ENCODE measurements at places on chromosomes 3 and 15.
A peak's percentile ranks its signal among the peaks of the same experiment; 100 is the strongest.

DNA sequence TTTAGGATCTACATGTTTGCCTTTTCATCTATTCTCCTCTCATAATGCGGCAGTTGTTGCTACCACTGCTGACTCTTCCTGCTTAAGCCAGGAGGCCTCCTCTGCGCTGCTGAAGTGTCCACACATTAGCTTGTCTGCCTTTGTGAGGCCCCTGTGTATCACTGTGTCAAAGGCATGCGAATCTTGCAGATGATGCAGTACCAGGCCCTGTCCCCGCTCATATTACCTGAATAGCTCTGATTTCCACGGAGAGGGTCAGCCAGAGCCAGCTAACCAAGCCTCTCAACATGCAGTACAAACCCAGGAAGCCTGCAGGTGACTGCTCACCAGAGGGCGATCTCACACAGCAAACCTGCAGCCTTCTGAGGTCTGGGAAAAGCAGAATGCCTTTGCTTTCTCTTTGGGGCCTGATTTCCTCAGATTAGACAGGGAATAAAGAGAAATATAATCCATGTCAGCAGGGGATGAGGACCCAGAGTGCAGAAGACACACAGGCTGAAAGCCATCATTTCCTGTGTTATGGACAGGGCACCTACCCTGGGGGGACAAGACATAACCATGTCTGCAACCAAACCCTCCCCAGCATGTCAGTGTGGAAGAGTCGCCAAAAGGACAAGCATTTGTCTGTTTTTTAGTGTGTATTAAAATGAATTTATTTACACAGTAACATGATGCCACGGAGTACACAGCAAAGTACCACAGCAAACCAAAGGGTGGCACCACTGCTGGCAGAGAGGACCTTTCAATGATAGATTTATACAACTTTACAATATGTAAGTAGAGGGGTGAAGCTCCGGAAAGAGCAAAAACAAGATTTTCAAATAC is 36.8 kb upstream of the TSPAN3 start:
- DNase-seq: peak; percentile 21

GRCh38 chr3:25661694-25662437 is 2.8 kb downstream of the TOP2B start:
- no peak for DNase-seq

DNA sequence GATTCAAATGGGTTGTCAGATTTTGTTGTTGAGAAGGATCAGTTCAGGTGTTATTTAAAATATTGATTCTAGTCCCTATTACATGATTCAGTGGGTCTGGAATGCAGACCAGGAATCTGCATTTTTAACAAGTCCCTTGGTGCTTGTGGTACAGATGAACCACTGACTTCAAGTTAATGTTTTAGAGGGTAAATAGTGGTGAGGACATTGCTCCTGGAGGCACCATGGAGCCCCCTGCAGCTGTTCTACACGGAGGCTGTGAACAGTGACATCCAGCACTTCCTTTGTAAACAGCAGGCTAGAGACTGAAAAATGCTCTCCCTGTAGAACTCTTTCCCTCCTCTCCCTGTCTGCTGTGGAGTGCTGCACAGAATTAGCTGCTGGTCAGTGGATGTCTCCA is 4.8 kb upstream of the FSIP1 start:
- no peak for DNase-seq

GRCh38 chr3:191792580-191792979 is 331.6 kb downstream of the PYDC2 start:
- DNase-seq: no peak

GRCh38 chr3:138092023-138092422 is 23.4 kb downstream of the DZIP1L start:
- DNase-seq: no peak

DNA sequence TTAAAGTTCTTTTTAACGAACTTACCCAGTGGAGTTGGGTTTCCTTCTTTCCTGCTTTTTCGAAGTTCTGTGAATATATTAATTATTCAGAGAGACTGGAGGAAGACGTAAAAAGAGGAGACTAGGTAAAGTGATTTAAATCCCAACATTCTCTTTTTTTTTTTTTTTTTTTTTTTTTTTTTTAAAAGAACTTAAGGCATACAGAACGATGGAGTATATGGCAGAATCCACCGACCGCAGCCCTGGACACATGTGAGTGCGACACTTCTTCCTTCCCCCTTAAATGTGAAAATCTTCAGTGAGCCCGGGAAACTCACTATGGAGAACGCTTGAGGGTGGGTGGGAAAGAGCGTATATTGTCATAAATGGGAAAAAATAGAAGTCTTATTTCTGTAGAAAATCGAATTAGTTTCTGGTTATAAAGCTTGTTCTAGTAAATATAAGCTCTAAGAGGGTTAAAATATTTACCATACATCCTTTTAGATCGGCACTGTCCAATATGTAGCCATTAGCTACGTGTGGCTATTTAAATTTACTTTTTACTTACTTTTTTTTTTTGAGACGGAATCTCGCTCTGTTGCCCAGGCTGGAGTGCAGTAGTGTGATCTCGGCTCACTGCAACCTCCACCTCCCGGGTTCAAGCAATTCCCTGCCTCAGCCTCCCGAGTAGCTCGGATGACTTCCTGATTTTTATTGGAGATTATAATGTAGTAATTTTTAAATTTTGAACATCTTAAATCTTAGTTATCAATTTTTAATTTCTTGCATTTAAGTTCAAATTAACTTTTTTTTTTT is 892 bp downstream of the NMD3 start:
- DNase-seq: no peak

- no peak for DNase-seq
Measured at GRCh38 chr3:134326760-134327593, 47.3 kb downstream of the AMOTL2 start.

DNA sequence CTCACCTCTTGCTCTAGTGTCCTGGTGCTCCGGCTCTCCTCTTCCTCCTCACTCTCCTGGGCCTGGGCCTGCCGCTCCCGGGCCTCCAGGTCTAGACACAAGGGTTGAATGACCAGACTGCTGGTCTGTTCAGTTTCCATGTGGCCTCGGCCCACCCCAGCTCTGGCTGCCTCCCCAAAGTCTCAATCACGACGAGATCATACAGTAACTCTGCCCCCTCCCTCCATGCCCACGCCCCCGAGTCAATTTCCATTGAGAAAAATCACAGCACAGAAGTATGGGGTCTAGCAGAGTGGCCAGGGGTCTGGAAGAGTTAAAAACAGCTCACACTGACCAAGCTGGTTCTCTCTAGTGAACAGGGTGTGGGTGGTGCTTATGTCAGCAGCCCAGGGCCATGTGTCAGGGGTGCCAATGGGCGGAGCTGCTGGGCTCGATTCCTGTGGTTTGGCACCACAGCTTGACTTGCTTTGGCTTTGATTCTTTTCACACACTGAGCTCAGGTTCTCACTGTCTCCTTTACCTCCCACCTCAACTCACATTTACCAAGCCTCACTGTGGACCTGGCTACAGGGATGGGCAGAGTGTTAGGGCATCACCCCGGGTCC is 6.9 kb downstream of the C15orf62 start:
- peak; percentile 27 for DNase-seq

GRCh38 chr3:183210862-183211341 is 42.2 kb upstream of the B3GNT5 start:
- DNase-seq: peak; percentile 39

DNA sequence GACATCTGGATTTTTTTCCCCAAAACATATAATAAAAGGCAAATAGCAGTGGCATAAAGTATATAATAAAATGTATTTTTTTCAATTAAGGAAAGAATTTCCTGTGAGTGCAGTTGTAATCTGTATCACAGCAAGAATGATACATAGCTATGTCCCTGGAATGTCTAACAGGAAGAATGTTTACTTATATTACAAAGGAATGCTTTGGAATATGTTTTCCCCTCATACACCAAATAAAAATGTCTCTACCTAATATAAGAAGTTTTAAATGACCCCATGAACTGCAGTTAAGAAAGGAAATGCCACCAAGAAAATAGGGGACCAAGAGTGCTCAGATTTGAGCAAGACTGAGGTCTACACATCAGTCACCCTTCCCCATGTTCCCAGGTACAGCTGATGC is 38.0 kb upstream of the ATP11B start:
- DNase-seq: no peak

DNA sequence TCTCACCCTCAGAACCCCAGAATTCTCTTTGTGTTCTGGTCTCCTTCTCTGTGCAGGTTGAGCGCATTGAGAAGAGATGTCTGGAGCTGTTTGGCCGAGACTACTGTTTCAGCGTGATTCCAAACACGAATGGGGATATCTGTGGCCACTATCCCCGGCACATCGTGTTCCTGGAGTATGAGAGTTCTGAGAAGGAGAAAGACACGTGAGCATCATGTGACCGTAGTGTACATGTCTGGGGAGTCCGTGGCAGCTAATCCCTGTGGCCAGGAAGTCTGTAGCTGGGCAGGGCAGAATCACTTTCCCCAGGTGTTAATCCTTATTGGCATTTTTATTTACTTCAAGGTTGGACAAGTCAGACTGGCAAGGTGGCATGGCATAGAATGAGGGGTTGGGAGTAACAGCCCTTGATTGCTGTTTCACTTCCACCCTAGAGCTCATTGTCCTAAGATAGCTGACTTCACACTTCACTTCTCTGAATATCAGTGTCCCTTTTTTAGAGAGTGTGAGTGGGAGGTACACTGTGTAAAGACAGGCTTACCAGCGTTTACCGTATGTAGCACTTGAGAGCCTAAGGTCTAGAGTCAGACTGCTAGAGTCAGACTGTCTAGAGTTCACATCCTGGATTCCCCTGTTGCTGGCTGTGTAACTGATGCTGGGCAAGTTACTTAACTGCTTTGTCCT is 4.4 kb downstream of the MTMR14 start:
- DNase-seq: no peak

DNA sequence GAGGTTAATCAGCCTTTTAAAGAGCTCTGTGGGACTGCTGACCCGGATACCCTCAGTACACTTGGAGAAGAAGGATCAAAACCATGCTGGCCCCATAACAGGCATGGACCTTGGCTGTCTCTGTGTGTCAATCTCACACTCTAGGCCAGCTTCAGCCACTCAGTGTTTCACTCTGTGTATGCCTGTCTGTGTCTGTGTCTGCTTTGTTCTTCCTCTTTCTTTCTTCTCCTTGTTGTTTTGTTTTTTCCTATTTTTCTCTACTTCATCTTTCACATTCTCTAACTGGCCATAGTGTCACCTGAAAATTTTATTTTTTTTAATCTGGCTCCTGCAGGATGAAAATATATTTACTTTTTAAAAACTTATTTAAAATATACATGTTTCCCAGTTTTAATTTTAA is 51.1 kb downstream of the SERP1 start:
- DNase-seq: no peak

DNA sequence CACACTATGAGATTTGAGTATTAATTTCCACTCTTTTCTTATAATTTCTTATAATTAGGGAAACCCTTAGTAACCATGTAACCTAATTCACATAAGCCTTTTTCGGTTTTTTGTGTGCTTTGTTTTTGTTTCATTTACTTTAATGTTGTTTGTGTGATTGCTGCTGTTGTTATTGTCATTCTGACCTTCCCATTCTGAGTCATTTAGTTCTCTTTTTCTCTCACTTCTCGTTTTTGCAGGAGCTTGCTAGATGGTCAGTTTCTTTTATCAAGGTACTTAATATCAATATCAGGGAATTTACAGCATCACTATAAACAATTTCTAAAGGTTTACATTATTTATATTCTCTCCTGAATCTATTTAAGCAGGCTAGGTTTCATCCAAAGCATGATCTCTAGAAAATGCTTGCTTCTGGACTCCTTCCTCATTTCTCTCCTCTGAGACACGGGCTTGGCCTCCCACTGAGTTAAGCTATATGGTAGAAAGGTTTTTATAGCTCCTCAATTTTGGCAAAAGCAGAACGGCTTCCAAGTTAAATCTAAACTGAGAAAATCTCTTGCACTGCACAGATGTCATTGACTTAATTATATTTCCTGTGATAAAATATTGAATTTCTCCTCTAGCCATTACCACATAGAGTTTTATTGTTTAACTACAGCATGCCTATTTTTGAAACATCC is 534.2 kb downstream of the NSUN3 start:
- no peak for DNase-seq

DNA sequence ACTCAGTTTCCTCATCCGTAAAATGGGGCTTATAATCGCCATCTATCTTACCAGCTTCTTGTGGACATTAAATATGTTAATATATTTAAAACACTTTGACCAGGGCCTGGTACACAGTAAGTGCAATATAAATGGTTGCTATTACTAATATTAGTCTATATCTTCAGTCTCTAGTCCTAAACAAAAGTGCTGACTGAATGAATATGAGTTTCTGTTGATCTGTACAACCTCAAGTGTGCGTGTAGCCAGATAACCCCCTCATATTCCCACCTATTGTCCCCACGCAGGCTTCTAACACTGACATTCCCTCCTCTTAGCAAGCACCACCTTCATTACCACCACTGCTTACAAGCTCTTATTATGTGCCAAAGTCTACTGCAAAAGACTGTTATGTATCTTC is 27.6 kb upstream of the LMCD1 start:
- DNase-seq: no peak

DNA sequence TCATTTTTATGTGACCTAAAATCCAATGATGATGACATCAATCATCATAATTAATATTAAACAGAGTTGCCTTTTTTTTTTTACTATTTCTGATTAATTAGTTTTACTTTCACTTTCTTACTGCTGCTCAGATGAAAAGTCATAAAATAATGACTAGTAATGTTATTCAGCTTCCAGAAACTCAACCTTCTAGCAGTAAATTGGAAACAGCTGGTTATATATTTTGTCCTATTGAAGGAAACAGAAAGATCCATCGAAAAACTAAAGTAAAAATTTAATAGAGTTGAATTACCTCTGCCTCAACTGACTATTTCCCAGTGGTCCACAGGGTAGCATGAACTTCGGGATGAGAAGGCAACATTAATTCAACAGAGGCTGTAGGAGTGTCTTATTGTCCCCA is 107.1 kb upstream of the PTX3 start:
- DNase-seq: no peak

- DNase-seq: no peak
Measured at GRCh38 chr15:60781211-60781713, 302.3 kb upstream of the ICE2 start.

DNA sequence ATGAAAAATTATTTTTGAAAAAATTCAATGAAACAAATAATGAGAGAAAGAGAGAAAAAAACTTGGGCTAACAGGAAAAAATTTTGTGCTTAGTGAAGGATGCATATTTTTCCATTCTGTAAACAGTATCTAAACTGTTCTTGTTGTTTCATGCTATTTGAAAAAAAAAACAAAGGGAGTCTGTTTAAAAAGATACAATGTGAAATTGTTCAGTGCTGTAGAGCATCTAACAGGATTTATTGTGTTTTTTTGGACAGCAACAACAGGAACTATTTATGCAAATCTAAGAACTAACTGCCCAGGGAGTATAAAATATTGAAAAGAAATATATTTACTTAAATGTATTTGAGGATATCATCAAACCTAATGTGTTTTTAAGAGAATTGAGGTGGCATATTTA is 55.1 kb downstream of the PEX5L start:
- no peak for DNase-seq

Measured in activated T-cell treated with anti-CD3 and anti-CD28 coated beads, Interleukin-2, amount 50 U/mL, for 4 hours (primary cell).